Stimulated activated CD8-positive, alpha-beta memory T cell treated with anti-CD3 and anti-CD28 coated beads, Interleukin-7, amount 100 ng/mL, for 24 hours (primary cell): ENCODE measurements at places on chromosomes 13 and 19.

DNA sequence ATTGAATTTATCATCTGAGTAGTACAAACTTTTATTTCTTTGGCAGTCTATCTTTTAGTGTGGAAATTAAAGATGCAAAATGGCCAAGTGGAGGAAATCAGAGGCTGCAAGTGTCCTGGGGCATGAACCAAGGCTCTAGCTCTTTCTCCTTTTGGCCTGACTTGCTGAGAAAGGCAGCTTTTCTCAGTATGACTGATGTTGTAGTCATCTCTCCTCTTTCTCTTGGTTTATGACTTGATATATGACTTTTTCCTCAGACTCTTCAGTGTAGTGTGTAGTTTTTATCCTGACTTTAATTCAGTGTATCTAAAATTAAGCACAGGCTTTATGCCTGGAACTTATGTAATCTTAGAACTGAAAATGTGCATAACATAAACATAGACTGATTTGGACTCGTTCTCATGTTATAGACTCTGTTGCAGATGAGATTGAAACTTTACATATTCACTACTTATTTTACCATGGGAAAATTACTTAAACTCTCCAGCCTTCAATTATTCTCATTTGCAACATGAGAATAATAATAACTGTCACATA is 65.7 kb downstream of the SLITRK5 start:
- DNase-seq, result no peak

- DNase-seq, result no peak
Observed at GRCh38 chr13:110274687-110275086, 32.3 kb downstream of the COL4A1 start.

GRCh38 chr13:26584713-26585112 is 27.2 kb downstream of the WASF3 start:
- DNase-seq, result no peak

- no peak for DNase-seq
Observed at GRCh38 chr13:76836311-76836710, 49.9 kb downstream of the KCTD12 start.

- DNase-seq, result no peak
Observed at GRCh38 chr19:47511128-47511517, 3.7 kb downstream of the NAPA start.
